ENCODE measurements at places on chromosomes 13 and 19. TPM values are rescaled to one million over a fixed set of nuclear protein-coding genes. Genes with fewer than 3 reads are reported as not detected.

DNA sequence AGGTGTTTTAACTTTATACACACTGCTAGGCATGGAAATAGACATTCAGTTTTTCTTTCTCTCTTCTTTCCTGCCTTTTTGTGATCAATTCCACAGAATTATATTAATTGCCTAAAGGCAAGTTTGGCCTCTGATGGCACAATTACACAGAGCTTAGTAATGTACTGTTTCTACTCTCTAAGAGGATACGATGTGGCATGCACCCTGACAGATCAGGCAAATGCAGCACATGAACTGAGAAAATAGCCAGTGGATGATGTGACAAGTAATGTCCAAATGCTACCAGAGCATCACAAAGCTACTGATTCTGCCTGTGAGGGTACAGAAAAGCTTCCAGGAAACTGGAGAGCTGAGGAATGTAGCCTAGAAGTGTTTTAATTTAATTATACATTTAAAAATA is 233.8 kb upstream of the PRR20A start:
- DNase-seq: no peak
- no peaks in the 10 kb centered on the region for H3K36me3 ChIP-seq
- H3K27ac ChIP-seq: no peak overlapping the region
- no peak overlapping the region for H3K4me3 ChIP-seq
- H3K27me3 ChIP-seq: no peaks in the 10 kb centered on the region

The KLK7 gene
- 1.1 TPM for total RNA-seq

The CYP4F8 gene
- not detected for total RNA-seq

DNA sequence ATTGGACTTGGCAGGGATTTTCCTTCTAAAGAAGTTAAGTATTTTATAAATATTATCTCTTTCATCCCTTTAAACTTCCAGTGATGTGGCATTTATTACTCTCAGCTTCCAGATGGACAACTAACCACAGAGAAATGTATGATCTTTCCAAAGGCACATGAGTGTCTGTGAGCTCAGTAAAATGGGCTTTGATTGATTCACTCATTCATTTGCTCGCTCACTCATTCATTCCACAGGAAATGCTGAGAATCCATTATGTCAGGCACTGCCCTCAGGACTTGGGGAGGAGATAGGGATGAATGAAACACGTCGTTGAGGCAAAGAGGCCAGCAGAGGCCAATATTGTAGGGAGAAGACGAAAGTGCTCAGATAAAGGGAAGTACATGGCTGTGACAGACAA is 359.3 kb downstream of the EFNB2 start:
- H3K36me3 ChIP-seq: no peaks in the 10 kb centered on the region
- no peak for DNase-seq
- H3K27ac ChIP-seq: no peak overlapping the region
- no peaks in the 10 kb centered on the region for H3K4me1 ChIP-seq
- no peaks in the 10 kb centered on the region for H3K27me3 ChIP-seq

The CFAP97D2 gene
- total RNA-seq: not detected

DNA sequence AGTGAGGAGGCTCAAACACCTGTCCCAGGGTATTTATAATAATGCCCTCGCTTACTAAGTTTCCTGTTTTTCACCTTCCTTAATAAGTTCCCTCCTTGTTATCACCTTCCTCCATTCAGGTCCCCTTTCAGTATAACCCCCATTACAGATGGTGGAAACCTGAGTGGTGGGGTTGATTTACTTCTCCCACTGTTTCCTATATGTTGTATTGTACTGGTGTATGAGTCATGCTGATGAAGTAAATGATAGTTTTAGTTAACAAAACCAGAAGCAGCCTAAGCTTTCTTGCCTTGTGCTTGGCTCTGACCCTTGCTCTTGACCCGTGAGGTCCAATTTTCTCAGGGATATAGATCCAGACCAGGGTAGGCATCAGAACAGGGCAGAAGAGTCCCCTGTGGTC is 22.3 kb upstream of the TNFSF11 start:
- H3K27me3 ChIP-seq: no peaks in the 10 kb centered on the region
- no peak overlapping the region for H3K27ac ChIP-seq
- no peak for DNase-seq
- H3K4me1 ChIP-seq: no peaks in the 10 kb centered on the region
- no peak overlapping the region for H3K4me3 ChIP-seq

DNA sequence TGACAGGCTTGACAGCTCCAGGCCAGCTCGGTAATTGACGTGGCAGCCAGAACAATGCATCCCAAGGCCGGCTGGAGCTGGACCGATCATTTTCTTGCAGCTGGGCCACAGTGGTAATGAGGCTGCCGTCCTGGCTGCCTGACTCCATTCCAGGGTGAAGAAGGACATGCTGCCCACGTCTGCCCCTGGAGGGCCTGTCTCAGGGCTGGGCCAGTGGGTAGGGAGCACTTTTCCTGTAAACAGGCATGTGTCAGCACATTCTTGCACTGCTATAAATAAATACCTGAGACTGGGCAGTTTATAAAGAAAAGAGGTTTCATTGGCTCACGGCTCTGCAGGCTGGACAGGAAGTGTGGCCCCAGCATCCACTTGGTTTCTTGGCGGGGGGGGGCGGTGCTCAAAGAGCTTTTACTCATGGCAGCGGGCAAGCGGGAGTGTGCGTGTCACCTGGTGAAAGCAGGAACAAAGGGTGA is 38.1 kb upstream of the KCTD15 start:
- no peak overlapping the region for H3K27ac ChIP-seq
- H3K4me1 ChIP-seq: no peaks in the 10 kb centered on the region
- H3K36me3 ChIP-seq: no peaks in the 10 kb centered on the region
- no peaks in the 10 kb centered on the region for H3K27me3 ChIP-seq
- no peak for DNase-seq

Data from uterus (tissue), 4 donors.